ENCODE measurements at places on chromosomes 2 and 18. TPM values are rescaled to one million over a fixed set of nuclear protein-coding genes. Genes with fewer than 3 reads are reported as not detected.
A peak's percentile ranks its signal among the peaks of the same experiment; 100 is the strongest.

- DNase-seq, result no peak
These were observed 259.3 kb downstream of the ZNF407 start for GRCh38 chr18:74856928-74857327.

- no peak for DNase-seq
These were observed 86.7 kb upstream of the TMEM18 start for GRCh38 chr2:763766-764525.

- DNase-seq, result no peak
These were observed 201.5 kb downstream of the PPP1R1C start for GRCh38 chr2:182187130-182187529.

DNA sequence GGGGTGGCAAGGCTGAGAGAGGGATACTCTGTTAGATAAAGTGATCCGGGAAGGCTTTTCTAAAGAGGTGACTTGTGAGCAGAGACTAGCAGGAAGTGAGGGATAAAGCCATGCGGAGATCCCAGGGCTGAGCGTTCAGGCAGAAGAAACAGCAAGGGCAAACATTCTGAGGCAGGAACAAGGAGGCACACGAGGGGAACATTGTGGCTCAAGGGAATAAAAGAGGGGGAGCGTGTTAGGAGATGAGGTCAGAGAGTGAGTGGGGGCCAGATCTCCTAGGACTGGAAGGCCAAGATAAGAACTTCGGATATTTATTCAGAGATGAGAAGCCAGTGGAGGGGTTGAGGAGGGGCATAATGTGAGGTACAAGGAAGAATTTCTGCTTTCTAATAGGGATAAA is 67.1 kb downstream of the ACTR2 start:
- no peak for DNase-seq

GRCh38 chr18:26252411-26252810 is 26.2 kb downstream of the TAF4B start:
- no peak for DNase-seq

GRCh38 chr2:118848381-118849225 is 1.2 kb upstream of the EN1 start:
- peak; percentile 77 for DNase-seq

GRCh38 chr18:7514796-7515440 is 52.2 kb upstream of the PTPRM start:
- no peak for DNase-seq

DNA sequence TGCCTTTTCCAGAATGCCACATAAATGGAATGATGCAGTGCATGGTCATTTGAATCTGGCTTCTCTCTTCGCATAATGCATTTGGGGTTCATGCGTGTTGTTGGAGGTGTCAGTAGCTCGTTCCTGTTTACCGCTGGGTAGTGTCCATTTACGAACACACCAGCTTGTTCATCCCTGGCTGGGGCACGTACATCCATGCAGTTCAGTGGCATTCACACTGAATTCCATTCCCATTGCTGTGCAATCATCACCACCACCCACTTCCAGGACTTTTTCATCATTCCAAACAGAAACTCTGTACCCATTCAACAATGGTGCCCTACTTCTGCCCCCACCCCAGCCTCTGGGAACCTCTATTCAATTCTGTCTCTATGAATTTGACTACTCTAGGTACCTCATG is 14.7 kb upstream of the CIDEA start:
- DNase-seq, result peak; percentile 56

DNA sequence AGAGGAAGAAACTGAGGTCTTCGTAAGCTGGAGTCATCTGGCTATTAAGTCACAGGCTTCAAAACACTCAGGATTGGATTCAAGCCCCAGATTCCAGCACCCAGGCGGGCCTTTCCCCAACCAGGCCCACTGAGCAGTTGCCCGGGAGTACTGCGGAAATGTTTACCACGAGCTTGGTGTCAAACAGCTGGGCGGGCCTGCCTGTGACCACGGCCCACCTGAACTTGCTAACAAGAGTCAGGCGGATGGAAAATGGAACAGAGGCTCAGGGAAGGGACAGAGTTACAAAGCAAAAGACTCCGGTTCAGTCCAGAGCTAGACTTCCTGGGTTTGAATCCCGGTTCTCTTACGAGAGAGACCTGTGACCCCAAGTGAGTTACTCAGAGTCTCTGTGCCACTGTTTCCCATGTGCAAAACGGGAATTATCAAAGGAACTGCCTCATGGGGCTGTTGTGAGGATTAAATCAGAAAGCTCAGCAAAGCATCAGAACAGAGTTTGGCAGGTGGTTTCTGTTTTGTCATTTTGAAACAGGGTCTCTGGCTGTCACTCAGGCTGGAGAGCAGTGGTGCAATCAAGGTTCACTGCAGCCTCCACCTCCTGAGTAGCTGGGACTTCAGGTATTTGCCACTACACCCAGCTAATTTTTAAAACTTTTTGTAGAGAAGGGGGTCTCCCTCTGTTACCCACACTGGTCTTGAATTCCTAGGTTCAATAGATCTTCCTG is 49.0 kb upstream of the TFCP2L1 start:
- no peak for DNase-seq

Gene MC4R
- not detected for total RNA-seq

Gene CHRNG
- total RNA-seq, result not detected
